NCI-H1930 (cell line): ENCODE measurements at places on chromosomes 7 and 10.

- no peak for DNase-seq
Observed at GRCh38 chr10:75018251-75018650, 93.2 kb upstream of the SAMD8 start.

DNA sequence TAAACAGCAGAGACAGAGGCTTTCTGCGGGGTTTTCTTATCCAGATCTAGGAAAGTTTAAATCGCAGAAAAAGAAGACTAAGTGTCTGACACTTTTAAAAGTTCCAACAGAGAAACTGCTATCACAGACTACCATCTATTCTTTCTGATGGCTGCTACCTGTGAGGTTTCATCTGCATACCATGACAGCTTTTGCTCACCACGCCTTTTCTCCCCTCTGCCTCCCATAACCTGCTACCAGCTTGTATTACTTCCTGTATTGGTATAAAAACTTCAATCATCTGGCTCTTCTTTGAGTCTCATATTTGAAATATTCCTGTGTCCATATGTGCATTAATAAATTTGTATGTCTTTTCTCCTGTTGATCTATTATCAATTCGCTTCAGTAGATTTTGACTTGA is 34.1 kb upstream of the RTKN2 start:
- DNase-seq: no peak

- no peak for DNase-seq
Observed at GRCh38 chr7:106419455-106420182, 134.8 kb upstream of the NAMPT start.

GRCh38 chr7:101146-102046 is 91.0 kb upstream of the FAM20C start:
- DNase-seq: no peak

- DNase-seq: no peak
Observed at GRCh38 chr7:19851504-19851903, 78.1 kb upstream of the TMEM196 start.

- no peak for DNase-seq
Observed at GRCh38 chr10:13340626-13341376, 7.3 kb downstream of the SEPHS1 start.

- no peak for DNase-seq
Observed at GRCh38 chr10:78924319-78925003, 144.3 kb upstream of the ZMIZ1 start.

- DNase-seq: no peak
Observed at GRCh38 chr7:74272305-74273038, 16.7 kb upstream of the CLIP2 start.

- DNase-seq: no peak
Observed at GRCh38 chr7:2483494-2483893, 7.3 kb upstream of the GRIFIN start.

DNA sequence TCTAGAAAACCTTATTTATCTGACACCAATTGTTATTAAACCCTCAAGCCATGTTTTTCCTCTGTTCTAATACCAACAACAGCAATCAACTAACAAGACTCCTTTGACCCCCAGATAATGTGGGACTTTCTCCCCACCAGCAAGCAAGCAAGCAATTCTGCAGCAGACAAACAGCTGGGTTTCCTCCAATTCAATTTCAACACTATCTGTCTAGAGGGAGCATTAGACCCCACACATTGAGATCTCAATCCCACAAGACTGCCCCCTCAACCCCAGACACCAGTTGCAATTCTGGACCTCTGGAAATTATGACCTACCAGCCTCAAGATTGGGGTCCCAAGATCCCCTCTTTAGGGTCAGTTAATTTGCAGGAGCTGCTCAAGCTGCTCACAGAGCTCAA is 89.4 kb upstream of the TMEM26 start:
- no peak for DNase-seq

- DNase-seq: no peak
Observed at GRCh38 chr10:16425449-16425848, 11.4 kb upstream of the PTER start.

GRCh38 chr7:130936202-130936931 is 202.4 kb upstream of the KLF14 start:
- no peak for DNase-seq

DNA sequence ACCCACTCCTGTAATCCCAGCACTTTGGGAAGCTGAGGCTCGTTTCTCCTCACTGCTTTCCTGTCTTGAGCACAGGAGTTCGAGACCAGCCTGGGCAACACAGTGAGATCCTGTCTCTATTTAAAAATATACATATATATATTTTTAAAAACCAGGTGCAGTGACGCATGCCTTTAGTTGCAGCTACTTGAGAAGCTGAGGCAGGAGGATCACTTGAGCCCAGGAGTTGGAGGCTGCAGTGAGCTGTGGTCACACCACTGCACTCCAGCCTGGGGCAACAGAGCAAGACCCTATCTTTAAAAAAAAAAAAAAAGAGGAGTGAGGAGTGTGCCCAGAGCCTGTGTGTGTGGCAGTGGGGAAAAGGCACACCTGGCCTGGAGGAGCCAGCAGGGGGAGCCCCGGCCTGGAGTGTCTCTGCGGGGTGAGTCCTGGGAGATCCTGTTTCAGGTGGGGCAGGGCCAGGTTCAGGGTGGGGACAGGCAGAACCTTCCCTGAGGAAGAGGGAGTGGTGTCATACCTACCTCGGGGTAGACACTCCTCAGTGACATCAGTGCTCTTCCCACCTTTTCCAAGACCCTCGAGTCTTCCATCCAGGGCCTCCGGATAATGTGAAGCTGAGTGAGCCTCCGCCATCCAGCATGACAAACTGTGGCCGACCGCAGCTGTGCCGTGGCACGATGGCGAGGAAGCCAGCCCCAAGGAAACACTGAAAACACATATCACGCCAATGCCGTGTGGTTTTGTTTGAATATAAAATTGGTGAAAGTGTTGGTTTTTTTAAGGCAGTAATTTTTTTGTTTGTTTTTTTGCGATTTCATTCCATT is 9.0 kb upstream of the ARPC1B start:
- no peak for DNase-seq

GRCh38 chr7:57343901-57344622 is 105.9 kb upstream of the ZNF716 start:
- no peak for DNase-seq

DNA sequence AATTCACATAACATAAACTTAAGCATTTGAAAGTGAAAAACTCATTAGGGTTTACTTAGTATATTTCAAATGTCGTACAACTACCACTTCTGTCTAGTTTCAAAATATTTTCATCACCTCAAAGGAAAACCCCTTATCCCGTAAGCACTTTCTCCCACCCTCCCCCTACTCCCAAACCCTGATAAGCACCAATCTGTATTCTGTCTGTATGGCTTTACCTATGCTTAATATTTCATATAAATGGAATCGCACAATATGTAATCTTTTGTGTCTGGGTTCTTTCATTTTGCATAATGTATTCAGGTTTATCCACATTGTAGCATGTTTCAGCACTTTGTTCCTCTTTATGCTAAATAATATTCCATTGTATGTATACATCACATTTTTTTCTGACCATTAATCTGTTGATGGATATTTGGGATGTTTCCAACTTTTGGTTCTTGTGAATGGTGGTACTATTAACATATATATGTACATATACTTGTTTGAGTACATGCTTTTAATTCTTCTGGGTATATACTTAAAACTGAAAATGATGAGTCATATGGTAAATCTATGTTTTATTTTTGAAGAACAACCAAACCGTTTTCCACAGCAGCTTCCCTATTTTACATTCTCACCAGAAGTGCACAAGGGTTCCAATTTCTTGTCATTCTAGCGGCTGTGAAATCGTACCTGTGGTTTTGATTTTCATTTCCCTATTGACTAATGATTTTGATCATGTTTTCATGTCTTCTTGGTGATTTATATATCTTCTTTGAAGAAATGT is 6.2 kb upstream of the STARD3NL start:
- DNase-seq: no peak

DNA sequence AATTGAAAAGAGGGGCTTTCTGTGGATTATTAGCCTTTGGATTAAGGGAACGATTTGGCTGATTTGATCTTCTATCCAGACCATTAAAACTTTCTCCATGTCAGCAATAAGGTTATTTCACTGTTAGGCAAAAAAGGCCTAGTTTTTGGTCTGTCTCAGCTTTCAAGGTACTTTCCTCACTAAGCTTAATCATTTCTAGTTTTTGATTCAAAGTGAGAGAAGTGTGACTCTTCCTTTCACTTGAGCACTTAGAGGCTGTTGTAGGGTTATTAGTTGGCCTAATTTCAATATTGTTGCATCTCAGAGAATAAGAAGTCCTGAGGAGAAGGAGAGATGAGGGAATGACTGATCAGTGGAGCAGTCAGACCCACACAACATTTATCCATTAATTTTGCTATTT is 596.0 kb upstream of the TPK1 start:
- DNase-seq: no peak

GRCh38 chr10:128463991-128464760 is 338.0 kb upstream of the MKI67 start:
- no peak for DNase-seq

- no peak for DNase-seq
Observed at GRCh38 chr7:142562688-142563087, 186.6 kb upstream of the PRSS1 start.

DNA sequence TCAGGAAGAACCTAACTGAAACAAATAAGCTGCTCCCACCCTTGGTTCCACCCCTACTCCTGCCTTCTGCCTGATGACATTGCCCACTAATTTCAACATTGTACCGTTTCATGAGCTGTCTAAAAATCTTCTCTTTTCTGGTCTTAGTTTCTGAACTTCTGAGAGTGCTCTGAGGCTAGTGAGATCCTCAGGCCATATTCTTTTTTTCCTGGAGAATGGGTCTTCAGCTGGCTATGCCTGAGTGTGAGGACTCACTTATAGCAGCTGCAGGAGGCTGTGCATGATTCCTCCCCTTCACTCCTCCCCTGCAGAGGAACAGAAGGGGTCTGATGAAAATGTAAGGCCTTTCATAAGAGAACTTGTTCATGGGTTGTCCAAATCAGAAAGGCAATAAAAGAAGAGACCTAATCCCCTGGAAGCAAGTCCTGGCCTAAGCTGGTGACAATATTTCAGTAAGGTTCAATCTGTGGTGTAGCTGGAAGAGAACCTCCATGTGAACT is 11.1 kb downstream of the HOXA4 start:
- DNase-seq: no peak

- no peak for DNase-seq
Observed at GRCh38 chr10:60975716-60976115, 31.7 kb upstream of the RHOBTB1 start.

- DNase-seq: no peak
Observed at GRCh38 chr7:152617056-152617455, 58.9 kb downstream of the XRCC2 start.

GRCh38 chr10:116972131-116972530 is 32.9 kb downstream of the SHTN1 start:
- DNase-seq: no peak

GRCh38 chr7:122067077-122067476 is 77.0 kb downstream of the AASS start:
- DNase-seq: no peak

DNA sequence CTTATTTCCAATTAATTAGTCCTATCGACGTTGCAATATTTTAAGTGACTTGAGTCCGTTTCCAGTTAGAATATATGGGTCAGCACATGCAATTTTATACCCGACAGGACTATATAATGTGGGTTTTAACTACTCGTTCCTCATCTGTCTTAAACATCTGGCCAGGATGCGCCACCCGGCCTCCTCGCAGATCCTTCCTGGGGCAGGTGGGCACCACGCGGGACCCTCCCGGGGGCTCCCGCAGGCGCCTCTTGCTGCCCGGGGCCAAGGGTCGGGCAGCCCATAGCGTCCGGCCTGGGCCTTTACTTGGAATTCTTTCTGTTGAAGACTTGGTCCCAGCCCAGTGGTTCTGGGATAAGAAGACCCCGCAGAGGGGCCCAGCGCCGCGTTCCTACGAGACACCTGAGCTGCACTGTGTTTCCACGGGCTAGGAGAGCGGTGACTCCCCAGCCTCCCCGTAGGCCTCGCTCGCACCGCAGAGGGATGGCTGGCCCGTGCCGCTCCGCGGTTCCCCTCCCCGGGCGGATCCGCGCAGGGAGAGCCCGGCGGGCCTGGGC is 10.1 kb upstream of the MNX1 start:
- no peak for DNase-seq

DNA sequence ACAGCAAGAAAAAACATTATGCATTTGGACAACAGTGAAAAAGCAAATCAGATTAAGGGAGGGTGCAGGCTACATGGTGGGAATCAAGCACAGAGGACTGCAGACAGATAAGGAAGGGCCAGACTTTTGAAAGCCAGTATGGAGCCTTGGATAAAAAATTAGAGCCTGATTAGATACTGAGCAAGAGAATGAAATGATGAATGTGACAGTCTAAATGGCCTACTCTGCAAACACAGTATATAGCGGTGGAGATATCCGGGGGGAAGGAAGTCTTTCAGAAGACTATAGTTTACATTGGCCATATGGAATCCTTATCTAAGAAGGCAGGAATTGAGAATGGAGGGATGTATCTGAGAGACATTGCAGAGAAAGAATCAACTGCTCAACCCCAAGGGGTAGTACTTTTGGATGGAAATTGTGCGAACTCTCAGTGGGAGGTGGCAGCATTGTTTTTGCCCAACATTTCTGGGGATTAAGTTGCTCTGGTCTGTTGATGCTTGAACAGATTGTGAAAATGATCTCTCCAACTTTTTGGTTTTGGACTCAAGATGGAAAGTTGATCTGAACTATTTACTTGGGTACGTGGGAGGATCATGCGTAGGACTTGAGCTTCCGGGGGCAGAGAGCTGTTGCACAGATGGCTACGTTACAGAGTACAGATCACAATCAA is 39.4 kb upstream of the CHCHD3 start:
- DNase-seq: no peak

DNA sequence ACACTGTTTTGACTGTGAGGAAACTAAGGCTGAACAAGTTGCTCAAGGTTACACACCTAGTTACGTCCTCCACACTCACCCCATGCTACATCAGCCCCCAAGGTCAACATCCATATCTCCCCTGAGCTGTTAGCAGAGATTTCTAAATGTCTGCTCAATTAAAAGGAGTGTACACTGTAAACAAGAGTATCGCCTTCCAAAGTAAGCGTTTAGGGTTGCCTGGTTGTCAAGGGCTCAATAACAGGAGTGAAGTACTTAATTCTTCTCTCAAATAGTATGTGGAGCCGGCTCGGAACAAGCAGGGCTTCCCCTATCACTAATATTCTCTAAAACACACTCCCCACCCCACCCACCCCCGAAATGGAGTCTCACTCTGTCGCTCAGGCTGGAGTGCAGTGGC is 412.8 kb upstream of the GALNT17 start:
- no peak for DNase-seq

GRCh38 chr7:50554431-50555322 is 10.5 kb downstream of the DDC start:
- DNase-seq: no peak
